ENCODE measurements at places on chromosomes 2 and 18.

DNA sequence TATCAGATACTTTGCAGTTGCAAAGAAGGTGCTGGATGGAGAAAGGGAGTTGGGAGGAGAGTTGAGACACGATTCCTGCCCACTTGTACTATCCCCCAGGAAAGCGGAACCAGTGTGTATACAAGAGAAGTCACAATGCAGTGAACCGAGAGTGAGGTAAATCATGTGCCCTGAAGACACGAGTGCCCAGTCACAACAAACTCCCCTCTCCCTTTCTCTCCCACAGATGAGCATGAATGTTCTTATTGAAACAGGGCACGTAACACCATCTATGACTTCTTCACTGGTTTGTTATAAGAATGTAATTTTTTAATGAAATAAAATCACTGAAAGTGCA, 155.7 kb downstream of the IRS1 start:
- DNase-seq = no peak

- no peak for DNase-seq
Observed at GRCh38 chr2:125756431-125756830, 899.5 kb upstream of the GYPC start.

- no peak for DNase-seq
Observed at GRCh38 chr2:216890138-216890537, 30.3 kb upstream of the TNP1 start.

GRCh38 chr2:133652398-133652797, 84.1 kb upstream of the NCKAP5 start:
- DNase-seq = no peak

GRCh38 chr18:61285777-61286176, 47.5 kb upstream of the CDH20 start:
- DNase-seq = no peak
